ENCODE measurements at places on chromosomes 16 and 17.

DNA sequence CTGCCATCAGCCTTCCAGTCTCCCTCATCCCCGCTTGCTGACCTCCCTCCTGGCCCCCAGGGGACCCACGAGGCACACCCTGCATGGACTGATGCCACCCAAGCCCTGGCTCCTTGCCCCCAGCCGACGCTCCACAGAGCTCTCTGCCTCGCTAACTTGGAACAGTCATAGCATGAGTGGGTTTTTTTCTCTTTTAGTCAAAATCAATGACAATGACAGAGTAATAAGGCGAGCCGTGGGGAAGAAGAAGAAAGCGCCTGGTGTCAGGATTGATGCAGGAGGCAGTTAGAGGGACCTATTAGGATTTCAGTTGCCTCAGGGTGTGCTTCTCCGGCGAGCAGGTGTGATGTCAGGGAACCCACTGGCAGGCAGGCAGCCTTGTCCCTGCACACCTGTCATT, 176.3 kb upstream of the TNRC6C start:
- DNase-seq = no peak

GRCh38 chr17:75240394-75241142, 20.8 kb downstream of the GGA3 start:
- DNase-seq = no peak

- DNase-seq = no peak
These were observed 55.5 kb upstream of the FAM20A start for GRCh38 chr17:68656666-68657065.

- no peak for DNase-seq
These were observed 4.6 kb downstream of the TEN1 start for GRCh38 chr17:75983501-75984181.

DNA sequence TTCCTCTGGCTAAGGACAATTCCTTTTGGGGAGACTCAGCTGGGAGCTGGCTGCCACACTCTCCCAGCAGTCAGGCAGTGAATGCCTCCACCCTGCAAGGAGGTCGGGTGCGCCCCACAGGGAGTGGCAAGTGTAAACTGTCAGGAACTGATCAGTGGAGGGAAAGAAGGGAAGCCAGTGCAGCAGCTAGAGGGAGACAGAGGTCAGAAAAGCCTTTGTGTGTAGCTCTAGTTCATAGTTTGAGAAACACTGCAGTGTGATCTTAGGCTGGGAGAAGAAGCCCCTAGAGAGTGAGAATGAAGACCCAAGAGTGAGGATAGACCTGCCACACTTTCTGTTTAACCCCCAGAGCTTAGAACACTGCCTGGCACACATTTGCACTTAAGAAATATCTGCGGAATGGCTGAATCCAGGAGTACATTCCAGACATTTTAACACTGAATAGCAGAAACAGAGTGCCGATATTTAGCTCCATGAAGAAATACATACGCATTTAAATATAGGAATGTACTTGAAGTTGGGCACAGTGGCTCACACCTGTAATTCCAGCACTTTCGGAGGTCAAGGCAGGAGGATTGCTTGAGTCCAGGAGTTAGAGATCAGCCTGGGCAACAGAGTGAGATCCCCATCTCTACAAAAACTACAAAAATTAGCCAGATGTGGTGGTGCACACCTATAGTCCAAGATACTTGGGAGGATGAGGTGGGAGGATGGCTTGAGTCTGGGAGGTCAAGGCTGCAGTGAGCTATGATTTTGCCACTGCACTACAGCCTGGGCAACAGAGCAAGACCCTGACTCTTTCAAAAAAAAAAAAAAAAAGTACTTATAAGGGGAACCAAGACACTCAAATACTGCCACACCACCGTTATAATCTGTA, 11.1 kb upstream of the SLC5A11 start:
- no peak for DNase-seq

- no peak for DNase-seq
These were observed 166.1 kb downstream of the PRKCA start for GRCh38 chr17:66468241-66469087.

GRCh38 chr17:77707546-77707945, 251.0 kb upstream of the TNRC6C start:
- no peak for DNase-seq

GRCh38 chr17:64938290-64938689, 19.0 kb upstream of the LRRC37A3 start:
- no peak for DNase-seq

DNA sequence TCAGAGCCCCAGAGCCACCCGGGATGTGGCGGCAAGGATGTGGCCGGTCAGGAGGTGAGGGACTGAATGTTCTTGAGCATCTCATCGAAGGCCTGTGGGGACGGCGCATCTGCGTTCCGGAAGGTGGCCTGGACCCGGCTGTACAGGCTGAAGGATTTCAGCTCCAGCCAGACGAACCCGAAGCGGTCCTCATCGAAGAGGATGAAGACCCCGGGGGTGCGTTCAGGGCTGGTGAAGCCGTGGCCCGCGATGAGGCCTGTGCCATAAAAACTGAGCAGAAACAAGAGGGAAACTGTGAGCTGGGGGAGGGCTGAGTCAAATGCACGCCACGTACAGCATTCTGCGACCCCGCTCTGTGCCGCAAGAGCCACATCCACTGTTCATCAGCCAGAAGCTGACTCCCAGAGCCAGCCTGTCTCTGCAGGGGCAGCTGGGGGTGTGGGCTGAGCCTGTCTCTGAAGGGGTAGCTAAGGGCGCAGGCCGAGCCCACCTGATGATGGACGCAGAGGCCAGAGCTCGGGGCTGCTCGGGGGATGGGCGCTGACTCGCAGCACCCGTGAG, 14.1 kb upstream of the C16orf95 start:
- no peak for DNase-seq

DNA sequence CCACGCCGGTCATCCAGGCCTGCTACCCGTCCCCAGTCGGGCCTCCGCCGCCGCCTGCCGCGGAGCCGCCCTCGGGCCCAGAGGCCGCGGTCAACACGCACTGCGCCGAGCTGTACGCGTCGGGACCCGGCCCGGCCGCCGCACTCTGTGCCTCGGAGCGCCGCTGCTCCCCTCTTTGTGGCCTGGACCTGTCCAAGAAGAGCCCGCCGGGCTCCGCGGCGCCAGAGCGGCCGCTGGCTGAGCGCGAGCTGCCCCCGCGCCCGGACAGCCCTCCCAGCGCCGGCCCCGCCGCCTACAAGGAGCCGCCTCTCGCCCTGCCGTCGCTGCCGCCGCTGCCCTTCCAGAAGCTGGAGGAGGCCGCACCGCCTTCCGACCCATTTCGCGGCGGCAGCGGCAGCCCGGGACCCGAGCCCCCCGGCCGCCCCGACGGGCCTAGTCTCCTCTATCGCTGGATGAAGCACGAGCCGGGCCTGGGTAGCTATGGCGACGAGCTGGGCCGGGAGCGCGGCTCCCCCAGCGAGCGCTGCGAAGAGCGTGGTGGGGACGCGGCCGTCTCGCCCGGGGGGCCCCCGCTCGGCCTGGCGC, 2.4 kb downstream of the HIC1 start:
- DNase-seq = no peak

DNA sequence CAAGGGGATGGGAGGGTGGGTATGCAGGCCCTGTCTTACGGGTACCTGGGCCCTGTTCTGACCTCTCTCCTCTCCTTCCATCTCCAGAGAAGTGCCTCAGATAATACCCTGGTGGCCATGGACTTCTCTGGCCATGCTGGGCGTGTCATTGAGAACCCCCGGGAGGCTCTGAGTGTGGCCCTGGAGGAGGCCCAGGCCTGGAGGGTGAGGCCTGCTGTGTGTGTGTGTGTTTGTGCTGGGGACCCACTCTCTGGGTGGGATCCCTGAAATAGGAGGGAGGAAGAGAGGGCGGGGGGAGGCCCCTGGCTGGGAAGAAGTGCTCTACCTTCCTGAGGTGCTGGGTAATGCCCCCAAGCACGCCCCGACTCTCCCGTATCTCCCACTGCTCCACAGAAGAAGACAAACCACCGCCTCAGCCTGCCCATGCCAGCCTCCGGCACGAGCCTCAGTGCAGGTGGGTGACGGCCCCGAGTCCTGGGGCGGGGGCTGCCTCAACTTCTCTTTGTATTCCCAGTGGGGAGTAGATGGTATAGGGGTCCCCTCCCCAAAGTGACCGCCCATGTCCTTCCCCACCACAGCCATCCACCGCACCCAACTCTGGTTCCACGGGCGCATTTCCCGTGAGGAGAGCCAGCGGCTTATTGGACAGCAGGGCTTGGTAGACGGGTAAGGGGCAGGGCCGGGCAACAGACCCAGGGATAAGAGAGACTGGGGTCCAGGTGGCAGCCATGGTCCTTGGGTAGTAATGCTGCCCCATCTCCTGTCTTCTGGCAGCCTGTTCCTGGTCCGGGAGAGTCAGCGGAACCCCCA, 7.8 kb downstream of the GRB7 start:
- DNase-seq = no peak

DNA sequence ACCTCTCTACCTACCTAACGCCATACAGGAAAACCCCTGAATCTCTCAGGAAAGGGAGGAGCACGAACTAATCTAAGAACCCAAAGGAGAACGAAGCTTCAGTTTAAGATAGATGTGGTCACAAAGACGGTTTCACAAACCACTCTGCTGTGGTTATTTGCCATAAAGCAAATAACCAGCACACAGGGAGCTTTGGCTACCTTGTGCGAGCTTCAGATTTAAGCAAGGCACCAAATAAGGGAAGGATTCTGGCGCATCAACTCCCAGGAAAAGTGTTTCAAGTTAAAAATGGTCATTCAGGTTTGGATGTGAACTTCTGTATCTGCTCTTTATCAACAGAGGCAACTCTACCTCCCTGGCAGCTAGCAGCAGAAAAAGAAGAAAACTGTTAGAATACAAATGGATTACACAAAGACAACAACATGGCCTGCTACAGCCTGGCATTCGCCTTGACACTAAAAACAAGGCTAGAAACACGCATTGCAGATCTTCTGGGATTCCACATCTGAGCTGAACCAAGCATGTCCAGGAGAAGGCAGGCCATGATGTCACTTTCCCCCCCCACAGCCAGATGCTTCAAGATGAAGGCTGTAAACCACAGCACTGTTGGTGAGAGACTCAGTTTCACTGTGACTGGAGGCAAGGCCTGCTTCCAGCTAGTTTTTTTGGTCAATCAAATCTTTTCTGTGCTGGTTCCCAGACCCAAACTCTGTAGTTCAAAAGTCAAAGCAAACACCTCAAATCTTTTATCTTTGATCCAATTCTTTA, 43.6 kb downstream of the SMG6 start:
- no peak for DNase-seq

GRCh38 chr16:75342308-75342811, 90.9 kb upstream of the BCAR1 start:
- DNase-seq = no peak

- DNase-seq = no peak
These were observed 19.4 kb downstream of the OTOA start for GRCh38 chr16:21683184-21683583.

- DNase-seq = no peak
These were observed 4.9 kb downstream of the GRIN2C start for GRCh38 chr17:74854792-74855191.

DNA sequence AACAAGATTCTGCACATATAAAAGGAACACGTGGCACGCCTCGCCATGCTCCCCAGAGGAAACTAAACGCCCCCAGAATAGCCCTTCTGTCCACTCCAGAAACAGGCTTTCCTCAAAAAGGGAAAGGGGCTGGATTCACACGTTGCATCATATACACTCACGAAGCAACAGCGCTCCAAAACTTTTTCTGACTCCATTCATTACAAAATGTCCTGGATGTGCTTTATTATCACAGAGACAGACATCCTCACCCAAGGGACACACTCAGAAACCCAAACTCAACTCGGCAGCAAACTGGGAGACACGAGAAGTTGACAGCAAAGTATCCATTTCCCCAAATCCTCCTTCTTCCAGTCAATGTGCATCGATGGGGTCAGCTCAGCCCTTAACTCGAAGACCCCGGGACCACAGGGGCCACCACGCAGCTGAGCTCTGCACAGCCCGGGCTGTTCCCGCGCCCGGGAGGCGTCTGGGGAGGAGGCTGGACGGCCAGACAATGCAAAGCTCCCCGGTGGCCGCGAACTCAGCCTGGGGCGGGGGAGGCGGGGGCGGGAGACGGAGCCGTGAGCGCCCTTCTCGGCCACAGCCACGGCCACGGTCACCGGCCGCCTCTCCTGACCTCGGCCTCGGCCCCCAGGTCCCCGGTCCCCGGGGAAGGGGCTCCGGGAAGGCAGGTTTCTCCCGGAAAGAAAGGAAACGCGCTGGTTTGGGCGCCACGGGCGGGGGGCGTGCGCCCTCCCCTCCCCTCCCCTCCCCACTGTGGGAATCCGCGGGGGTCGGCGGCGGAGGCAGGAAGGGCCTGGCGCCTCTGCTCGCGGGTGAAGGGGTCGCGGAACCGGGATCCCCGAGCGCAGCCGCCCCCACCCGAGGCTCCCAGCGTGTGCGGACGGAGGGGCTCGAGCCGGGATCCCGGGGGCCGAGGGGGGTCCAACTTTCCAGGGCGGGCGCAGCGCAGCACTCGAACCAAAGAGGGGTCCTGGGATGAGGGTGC, 1.2 kb downstream of the NXN start:
- no peak for DNase-seq

GRCh38 chr17:49898366-49899190, 50.7 kb upstream of the TAC4 start:
- DNase-seq = no peak

GRCh38 chr17:36034127-36034526, 16.4 kb upstream of the CCL23 start:
- DNase-seq = no peak

GRCh38 chr17:45292696-45293412, 24.0 kb downstream of the MAP3K14 start:
- no peak for DNase-seq

DNA sequence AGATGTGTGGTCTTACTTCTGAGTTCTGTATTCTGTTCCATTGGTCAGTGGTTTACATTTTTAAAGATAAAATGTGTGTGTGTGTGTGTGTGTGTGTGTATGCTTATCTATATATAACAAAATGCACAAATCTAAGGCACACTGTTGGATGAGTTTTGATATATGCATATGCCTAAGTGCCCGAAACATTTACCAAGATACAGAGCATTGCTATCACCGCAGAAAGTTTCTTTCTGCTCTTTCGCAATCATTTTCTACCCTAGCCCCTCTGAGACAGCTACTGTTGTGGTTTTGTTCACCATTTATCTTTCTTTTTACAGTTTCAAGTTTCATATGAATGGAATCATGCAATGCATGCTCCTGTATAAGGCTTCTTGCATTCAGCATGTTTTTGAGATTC, 97.0 kb downstream of the MRTFB start:
- no peak for DNase-seq

DNA sequence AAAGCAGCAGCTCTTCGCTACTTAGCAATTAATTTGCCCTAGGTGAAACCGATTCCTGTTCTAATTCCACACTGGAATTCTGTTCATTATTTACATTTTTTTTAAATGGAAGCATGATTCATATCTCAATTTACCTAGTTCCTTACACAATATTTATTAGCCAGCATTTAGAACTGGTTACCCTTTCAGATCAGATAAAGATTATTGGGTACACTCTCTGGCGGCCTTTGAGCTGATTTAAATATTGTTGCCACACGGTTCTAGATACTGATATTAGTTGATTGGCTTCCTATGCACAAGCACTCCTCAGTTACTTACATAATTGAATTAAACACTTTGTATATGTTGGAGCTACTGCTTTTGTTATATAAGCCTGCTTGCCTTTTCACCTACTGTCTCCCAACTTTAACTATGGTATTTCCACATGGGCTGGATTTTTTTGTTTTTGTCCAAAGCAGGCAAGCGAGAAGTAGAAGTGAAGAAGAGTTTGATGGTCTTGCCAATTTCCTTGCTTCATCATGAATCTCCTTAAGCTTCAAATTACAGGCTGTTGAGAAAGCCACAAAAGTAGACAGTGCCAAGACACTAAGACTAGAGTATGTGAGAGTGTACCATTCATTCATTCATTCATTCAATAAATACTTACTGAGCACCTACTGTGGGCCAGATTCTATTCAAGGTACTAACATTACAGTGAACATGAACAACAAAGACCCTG, 3.9 kb upstream of the ALDH3A2 start:
- DNase-seq = no peak

- DNase-seq = no peak
These were observed 116.7 kb downstream of the C16orf78 start for GRCh38 chr16:49490321-49490705.
